Aorta (tissue), 5 donors: ENCODE measurements at places on chromosomes 6 and 20.

- H3K36me3 ChIP-seq, result no peaks in the 10 kb centered on the region
- H3K4me3 ChIP-seq, result no peak overlapping the region
- H3K4me1 ChIP-seq, result no peaks in the 10 kb centered on the region
- DNase-seq, result no peak
- no peak overlapping the region for H3K27ac ChIP-seq
Observed at GRCh38 chr6:166778046-166778445, 151.0 kb upstream of the RPS6KA2 start.

DNA sequence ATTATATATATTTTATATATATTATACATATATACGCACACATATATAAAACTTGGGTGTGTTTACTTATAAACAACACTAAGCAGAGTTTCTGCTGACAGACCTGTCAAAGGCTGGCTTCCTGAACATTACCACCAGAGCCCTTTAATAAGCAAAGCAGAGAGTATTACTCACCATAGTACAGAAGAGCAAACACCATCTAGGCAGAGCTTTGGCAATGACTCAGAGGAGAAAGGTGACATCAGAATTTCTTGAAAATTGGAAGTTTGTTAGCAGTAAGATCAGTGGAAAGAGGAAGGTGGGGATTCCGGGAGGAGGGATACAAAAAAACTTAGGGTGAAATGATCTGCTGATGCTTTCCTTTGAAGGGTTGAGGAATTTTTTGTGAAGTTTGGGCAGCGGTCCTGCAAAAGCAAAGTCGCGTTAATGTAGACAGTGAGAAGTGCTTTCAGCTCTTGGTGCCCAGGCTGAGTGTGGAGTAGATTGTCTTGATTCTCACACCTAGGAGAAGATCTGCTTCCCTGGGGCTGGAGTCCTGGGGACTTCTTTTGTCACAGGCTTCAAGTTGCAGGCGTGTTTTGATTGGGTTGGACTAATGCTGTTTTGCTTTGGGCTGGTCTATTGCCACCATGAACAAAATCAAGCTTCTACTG, 109.6 kb upstream of the BACH2 start:
- DNase-seq, result no peak
- no peaks in the 10 kb centered on the region for H3K4me1 ChIP-seq
- H3K4me3 ChIP-seq, result no peak overlapping the region

DNA sequence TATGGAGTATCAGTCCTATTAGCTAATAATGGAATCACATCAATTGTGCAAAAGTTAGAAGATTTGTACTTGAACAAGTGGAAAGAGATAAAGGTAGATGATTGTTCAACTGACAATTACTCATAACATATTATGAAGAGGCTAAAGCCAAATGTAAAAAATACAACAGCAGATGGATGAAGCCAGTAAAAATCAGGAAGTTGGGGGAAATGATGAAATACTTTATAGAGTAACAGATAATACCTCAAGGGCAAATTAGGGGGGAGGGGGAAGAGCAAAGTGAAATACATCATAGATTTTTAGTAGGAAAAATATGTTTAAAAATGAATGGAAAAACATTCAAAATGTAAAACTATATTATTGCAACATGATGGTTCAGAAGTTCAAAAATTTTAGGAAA, 114.0 kb downstream of the PDSS2 start:
- H3K4me1 ChIP-seq, result no peaks in the 10 kb centered on the region
- H3K4me3 ChIP-seq, result no peak overlapping the region
- H3K27me3 ChIP-seq, result no peaks in the 10 kb centered on the region
- H3K27ac ChIP-seq, result no peak overlapping the region
- H3K36me3 ChIP-seq, result peaks cover 2% of the 10 kb centered on the region

DNA sequence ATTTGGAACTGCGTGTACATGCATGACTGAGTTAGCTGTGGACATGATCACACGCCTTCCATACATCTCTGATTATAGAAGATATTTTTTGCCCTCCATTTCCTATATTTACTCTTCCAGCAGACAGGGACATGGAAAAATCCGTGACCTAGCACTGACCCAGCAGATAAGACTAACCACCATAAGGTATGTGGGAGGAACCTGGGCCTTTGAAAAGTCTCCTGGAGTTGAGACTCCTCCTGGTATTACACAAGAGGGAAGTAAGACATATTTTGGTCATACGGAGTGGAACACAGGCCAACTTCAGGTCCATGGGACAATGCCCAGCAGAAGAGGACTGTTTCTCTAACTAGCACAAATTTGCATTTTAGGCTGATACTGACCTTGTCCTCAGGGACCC, 13.7 kb upstream of the SIRPB1 start:
- no peaks in the 10 kb centered on the region for H3K27me3 ChIP-seq
- DNase-seq, result no peak
- no peaks in the 10 kb centered on the region for H3K36me3 ChIP-seq
- no peak overlapping the region for H3K4me3 ChIP-seq

DNA sequence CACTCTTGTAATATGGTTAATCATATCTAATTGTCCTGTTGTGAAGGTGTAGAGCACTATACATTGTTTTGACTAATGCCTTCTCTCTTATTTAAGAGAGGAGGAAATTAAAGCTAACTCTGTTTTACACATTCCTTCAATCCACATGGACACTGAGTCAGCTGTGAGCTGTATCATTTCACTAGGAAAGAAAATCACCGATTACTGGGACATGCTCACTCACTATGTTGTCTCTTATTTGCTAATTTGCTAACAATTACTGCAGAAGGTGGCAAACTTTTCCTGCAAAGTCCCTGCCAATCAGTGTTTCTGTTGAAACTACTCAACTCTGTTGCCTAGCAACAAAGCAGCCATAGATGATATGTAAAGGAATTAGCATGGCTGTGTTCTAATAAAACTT, 98.2 kb downstream of the BCAS1 start:
- H3K4me3 ChIP-seq, result no peak overlapping the region
- no peaks in the 10 kb centered on the region for H3K36me3 ChIP-seq
- no peak for DNase-seq
- H3K27me3 ChIP-seq, result no peaks in the 10 kb centered on the region
- no peak overlapping the region for H3K27ac ChIP-seq

DNA sequence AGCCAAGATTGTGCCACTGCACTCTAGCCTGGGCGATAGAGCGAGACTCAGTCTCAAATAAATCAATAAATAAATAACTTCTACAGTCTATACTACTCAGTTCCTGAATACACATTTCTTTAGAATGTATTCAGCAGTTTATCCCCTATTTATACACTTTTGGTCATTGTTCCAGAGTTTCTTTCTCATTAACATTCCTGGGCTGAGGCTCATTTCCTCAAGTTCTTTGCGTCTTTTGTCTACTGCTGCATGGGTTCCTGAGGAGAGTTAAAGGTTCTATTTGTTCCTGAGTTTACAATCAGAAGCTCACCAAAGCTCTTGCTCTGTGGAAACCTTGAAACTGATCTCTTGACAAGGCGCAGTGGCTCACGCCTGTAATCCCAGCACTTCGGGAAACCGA, 37.7 kb upstream of the SASH1 start:
- no peaks in the 10 kb centered on the region for H3K27me3 ChIP-seq
- DNase-seq, result no peak
- H3K4me3 ChIP-seq, result no peak overlapping the region
- no peak overlapping the region for H3K27ac ChIP-seq
- H3K36me3 ChIP-seq, result no peaks in the 10 kb centered on the region

GRCh38 chr6:148750838-148751792, 4.3 kb downstream of the UST start:
- no peak overlapping the region for H3K4me3 ChIP-seq
- H3K4me1 ChIP-seq, result no peaks in the 10 kb centered on the region
- no peaks in the 10 kb centered on the region for H3K27me3 ChIP-seq
- H3K27ac ChIP-seq, result no peak overlapping the region

- DNase-seq, result no peak
- no peak overlapping the region for H3K4me3 ChIP-seq
- no peak overlapping the region for H3K27ac ChIP-seq
- no peaks in the 10 kb centered on the region for H3K4me1 ChIP-seq
- no peaks in the 10 kb centered on the region for H3K27me3 ChIP-seq
Observed at GRCh38 chr6:44667226-44667625, 279.7 kb downstream of the CDC5L start.

- no peaks in the 10 kb centered on the region for H3K27me3 ChIP-seq
- H3K36me3 ChIP-seq, result no peaks in the 10 kb centered on the region
- DNase-seq, result no peak
- no peaks in the 10 kb centered on the region for H3K4me1 ChIP-seq
Observed at GRCh38 chr6:57421503-57421902, 104.1 kb downstream of the PRIM2 start.

DNA sequence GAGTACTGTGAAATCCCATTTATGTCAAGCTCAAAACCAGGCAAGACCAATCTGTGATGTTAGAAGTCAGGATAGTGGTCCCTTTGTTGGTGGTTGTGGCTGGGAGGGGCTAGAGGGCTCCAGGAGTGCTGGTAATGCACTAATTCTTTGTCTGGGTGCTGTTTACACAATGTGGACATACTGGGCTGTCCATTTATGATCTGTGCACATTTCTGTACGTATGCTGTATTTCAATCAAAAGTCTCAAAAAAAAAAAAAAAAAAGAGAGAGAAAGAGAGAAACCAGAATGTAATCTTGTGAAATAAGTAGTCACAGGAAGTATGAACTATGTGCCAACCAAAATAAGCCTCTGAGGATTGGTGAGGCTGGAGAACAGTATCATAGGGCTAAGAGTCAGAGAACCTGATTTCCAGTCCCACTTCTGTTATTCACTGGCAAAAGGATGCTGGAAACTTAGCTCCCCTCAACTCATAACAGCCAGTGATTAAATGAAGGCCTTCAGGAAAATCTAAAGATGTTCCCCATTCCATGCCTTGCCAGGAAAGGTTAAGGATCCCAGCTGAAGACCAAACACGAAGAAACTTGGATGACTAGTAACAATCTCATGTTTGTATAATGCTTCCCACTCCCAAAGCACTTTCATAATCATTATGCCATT, 19.6 kb upstream of the TRAM2 start:
- peaks cover 2% of the 10 kb centered on the region for H3K4me1 ChIP-seq
- DNase-seq, result no peak
- H3K27me3 ChIP-seq, result no peaks in the 10 kb centered on the region
- H3K27ac ChIP-seq, result peak overlapping the region; percentile 17
- H3K4me3 ChIP-seq, result no peak overlapping the region
- H3K36me3 ChIP-seq, result no peaks in the 10 kb centered on the region

- H3K4me1 ChIP-seq, result no peaks in the 10 kb centered on the region
- no peak overlapping the region for H3K4me3 ChIP-seq
- no peak for DNase-seq
- H3K36me3 ChIP-seq, result no peaks in the 10 kb centered on the region
- H3K27me3 ChIP-seq, result peaks cover 2% of the 10 kb centered on the region
Observed at GRCh38 chr6:38937839-38938613, 110.6 kb upstream of the GLP1R start.

- H3K4me3 ChIP-seq, result no peak overlapping the region
- peak overlapping the region; percentile 48 for H3K27ac ChIP-seq
- no peak for DNase-seq
- no peaks in the 10 kb centered on the region for H3K36me3 ChIP-seq
- H3K27me3 ChIP-seq, result no peaks in the 10 kb centered on the region
Observed at GRCh38 chr6:20411953-20412681, 10.4 kb downstream of the E2F3 start.

GRCh38 chr6:149079911-149080491, 237.5 kb upstream of the TAB2 start:
- H3K4me3 ChIP-seq, result no peak overlapping the region
- H3K27ac ChIP-seq, result peak overlapping the region; percentile 98
- H3K27me3 ChIP-seq, result no peaks in the 10 kb centered on the region
- no peaks in the 10 kb centered on the region for H3K36me3 ChIP-seq
- DNase-seq, result peak; percentile 82
- H3K4me1 ChIP-seq, result peaks cover 5% of the 10 kb centered on the region

DNA sequence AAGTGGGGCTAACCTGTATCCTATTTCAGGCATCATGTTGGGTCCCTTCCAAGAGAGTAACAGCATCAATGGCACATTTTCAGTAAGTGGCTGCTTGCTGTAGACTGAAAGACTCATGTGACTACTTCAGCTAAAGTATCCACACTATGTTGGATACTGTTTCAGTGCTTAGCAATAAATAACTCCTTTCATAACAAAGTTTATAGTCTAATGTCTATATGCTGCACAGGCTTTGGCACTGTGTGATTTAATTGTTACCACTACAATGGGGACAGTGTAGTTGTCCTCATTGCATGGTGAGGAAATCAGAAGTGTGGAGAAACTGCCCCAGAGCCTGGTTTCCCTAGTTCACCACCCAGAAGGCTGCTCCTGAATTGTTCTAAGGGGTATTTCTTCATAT, 318.0 kb upstream of the PTCHD4 start:
- H3K36me3 ChIP-seq, result no peaks in the 10 kb centered on the region
- no peak overlapping the region for H3K4me3 ChIP-seq
- H3K27me3 ChIP-seq, result no peaks in the 10 kb centered on the region
- DNase-seq, result no peak
- H3K4me1 ChIP-seq, result no peaks in the 10 kb centered on the region

- H3K27me3 ChIP-seq, result no peaks in the 10 kb centered on the region
- H3K4me3 ChIP-seq, result no peak overlapping the region
- H3K4me1 ChIP-seq, result no peaks in the 10 kb centered on the region
- no peak overlapping the region for H3K27ac ChIP-seq
Observed at GRCh38 chr20:45589725-45590124, 10.6 kb upstream of the WFDC8 start.

DNA sequence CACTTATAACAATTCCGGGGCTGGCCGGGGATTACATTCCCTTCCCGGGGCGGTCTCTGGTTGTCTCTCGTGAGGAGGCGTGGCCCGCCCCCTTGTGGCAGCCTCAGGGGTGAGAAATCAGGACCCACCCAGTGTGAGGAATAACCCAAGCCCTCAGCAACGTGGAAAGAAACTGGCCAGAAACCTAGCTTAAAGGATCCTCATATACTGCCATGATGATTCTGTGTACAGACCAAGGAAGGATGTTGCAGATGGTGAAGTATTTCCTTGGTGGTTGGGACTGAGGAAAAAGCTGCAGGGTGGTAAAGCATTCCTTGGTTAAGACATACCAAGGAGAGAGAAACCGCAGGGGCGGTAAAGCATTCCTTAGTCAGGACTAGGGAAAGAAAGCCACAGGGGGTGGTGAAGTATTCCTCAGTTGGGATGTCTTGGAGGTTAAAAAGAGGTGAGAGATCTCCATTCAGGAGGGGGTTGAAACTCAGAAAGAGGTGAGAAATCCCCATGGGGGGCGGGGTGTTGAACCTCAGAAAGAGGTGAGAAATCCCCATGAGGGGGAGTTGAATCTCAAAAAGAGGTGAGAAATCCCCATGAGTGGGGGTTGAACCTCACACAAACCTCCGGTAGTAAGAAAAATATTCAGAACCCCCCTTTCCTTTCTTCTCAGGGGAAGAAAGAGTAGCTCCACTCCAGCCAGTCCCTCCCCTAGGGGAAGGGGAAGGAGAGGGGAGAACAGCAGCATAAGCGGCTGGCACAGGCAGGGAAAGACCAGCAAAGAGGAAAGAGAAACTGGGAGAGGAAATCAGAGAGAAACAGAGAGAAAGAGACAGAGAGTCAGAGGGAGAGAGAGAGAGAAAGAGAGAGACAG, 238.1 kb downstream of the RNGTT start:
- H3K36me3 ChIP-seq, result no peaks in the 10 kb centered on the region
- DNase-seq, result no peak
- no peaks in the 10 kb centered on the region for H3K4me1 ChIP-seq
- H3K4me3 ChIP-seq, result no peak overlapping the region

GRCh38 chr6:129206821-129207220, 323.9 kb downstream of the LAMA2 start:
- H3K4me1 ChIP-seq, result no peaks in the 10 kb centered on the region
- no peak overlapping the region for H3K4me3 ChIP-seq
- DNase-seq, result no peak
- no peaks in the 10 kb centered on the region for H3K27me3 ChIP-seq
- H3K36me3 ChIP-seq, result no peaks in the 10 kb centered on the region
- H3K27ac ChIP-seq, result no peak overlapping the region
